ENCODE measurements at places on chromosomes 5 and 9. TPM values are rescaled to one million over a fixed set of nuclear protein-coding genes. Genes with fewer than 3 reads are reported as not detected.

Gene DDX4
- not detected for total RNA-seq

- H3K36me3 ChIP-seq = no peaks in the 10 kb centered on the region
- H3K27ac ChIP-seq = no peak overlapping the region
- H3K27me3 ChIP-seq = no peaks in the 10 kb centered on the region
Measured at GRCh38 chr9:111728617-111729366, 65.9 kb downstream of the SHOC1 start.

DNA sequence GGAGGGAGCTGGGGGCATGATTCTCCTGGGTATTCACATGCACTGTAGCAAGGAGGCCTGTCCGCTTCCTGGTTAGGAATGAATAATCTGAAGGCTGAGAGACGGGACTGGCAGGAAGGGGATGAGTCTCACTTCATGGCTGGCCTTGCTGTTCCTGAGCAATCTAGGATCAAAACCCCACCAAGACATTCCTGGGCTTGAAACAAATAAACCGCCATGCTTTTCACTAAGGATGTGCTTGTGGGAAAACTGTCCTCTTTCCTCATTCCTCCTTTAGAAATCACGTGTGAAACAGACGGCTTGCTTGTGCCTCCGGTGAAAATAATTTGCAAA lies 132.8 kb downstream of the MACROH2A1 start:
- DNase-seq = no peak
- no peaks in the 10 kb centered on the region for H3K27me3 ChIP-seq
- H3K4me1 ChIP-seq = peaks cover 28% of the 10 kb centered on the region
- H3K36me3 ChIP-seq = no peaks in the 10 kb centered on the region
- H3K27ac ChIP-seq = no peak overlapping the region
- H3K4me3 ChIP-seq = no peak overlapping the region

- no peak overlapping the region for H3K4me3 ChIP-seq
- H3K27me3 ChIP-seq = no peaks in the 10 kb centered on the region
- H3K4me1 ChIP-seq = peaks cover 10% of the 10 kb centered on the region
- DNase-seq = no peak
- H3K36me3 ChIP-seq = no peaks in the 10 kb centered on the region
Measured at GRCh38 chr5:87020099-87020934, 247.4 kb upstream of the RASA1 start.

GRCh38 chr5:93385655-93386054 lies 195.4 kb downstream of the NR2F1-AS1 start:
- H3K36me3 ChIP-seq = no peaks in the 10 kb centered on the region
- H3K4me3 ChIP-seq = no peak overlapping the region
- H3K27ac ChIP-seq = no peak overlapping the region
- no peak for DNase-seq
- no peaks in the 10 kb centered on the region for H3K27me3 ChIP-seq

All from vagina (tissue), 2 donors.